ENCODE measurements at places on chromosomes 1 and 21.

DNA sequence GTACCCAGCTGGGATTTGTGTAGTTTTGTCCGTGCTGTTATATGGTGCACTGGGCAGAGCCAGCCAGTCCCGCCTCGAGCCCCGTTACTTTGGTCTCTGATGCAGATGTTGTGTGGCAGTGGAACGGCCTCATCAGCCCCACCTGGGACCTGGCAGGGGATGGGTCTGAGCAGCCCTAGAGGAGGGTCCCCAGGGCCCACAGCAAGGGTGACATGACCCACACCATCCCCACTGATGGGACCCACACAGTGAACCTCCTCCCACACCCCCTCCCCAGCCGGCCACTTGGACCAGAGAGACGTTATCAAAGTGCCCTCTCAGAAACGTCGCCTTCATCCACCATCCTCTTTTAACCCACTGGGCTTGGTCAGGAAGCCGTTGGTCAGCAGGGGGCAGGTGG lies 42.0 kb upstream of the PCBP3 start:
- no peak for DNase-seq

DNA sequence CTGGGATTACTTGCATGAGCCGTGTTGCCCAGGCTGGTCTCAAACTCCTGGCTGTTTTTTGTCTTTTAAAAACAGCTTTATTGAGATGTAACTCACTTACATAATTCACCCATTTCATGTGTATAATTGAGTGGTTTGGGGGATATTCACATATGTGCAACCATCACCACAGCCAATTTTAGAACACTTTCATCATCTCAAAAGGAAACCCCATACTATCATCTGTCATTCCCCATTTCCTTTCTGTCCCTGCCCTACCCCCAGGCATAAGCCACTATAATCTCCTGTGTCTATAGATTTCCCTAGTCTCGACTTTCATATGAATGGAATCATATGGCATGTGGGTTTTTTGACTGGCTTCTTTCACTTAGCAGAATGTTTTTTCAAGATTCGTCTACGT lies 43.3 kb downstream of the GPR137B start:
- DNase-seq, result no peak

- no peak for DNase-seq
Observed at GRCh38 chr1:9373619-9374018, 80.9 kb downstream of the SPSB1 start.

DNA sequence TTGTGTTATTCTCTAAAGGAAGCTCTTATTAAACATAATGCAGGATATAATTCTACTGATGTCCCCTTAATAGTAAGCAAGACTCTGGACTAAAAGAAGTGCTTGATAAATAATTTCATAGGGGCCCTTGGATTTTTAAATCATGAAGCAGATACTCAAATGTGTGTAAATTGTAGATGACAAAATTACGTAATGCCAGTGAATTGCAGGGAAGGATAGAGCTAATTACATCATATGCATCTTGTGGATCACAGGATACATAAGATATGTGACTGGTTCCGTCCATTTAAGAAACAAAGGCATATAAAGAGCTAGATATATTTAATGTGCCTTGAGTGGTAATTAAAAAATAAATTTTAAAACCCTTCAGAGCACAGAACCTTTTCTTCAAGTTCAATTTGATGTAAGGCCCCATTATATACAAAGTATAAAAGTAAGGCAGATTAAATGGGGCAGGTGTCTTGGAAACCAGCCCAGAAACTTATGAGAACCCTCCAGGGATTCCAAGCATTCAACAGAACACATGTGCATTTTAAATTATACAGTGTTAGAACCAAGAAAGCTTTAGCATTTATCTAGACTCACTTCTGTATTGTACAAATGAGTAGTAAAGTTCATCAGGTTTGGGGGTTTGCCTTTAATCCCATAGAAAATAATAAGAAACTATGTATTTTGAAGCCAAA lies 190.4 kb downstream of the NCAM2 start:
- no peak for DNase-seq

- DNase-seq, result no peak
Observed at GRCh38 chr1:151681923-151682322, 34.7 kb downstream of the CELF3 start.

GRCh38 chr1:29256394-29256793 lies 20.1 kb downstream of the PTPRU start:
- DNase-seq, result no peak

DNA sequence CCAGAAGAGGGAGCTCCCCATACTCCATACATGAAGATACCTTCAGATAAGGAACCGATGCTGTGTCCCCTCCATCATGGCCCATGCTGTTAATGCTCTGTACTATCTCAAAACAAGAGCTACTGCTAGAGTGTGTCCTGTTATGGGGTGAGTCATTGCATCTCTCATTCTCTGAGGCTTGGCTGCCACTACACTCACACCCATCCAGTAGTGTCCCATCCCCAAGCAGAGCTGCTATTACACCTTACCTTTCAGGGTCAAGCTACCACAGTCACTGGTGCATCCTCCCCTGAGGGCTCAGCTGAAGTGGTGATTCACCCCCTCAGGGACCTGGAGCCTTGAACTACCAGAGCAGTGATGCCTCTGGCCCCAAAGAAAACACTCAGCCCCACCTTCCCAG lies 198.5 kb downstream of the PLA2G4A start:
- no peak for DNase-seq

- DNase-seq, result no peak
Observed at GRCh38 chr1:208157769-208158168, 86.4 kb downstream of the PLXNA2 start.

- no peak for DNase-seq
Observed at GRCh38 chr1:37808369-37809319, 636 bp upstream of the YRDC start.

Measured in CD8-positive, alpha-beta T cell (primary cell).